Sciatic nerve (tissue), 2 donors: ENCODE measurements at places on chromosomes 16 and 17.

- peak; percentile 73 for DNase-seq
Observed at GRCh38 chr17:47205419-47205963, 3.7 kb upstream of the MYL4 start.

- no peak for DNase-seq
Observed at GRCh38 chr17:38572669-38573365, 32.9 kb downstream of the SRCIN1 start.

GRCh38 chr16:9055661-9056060, 35.8 kb upstream of the HAPSTR1 start:
- no peak for DNase-seq

DNA sequence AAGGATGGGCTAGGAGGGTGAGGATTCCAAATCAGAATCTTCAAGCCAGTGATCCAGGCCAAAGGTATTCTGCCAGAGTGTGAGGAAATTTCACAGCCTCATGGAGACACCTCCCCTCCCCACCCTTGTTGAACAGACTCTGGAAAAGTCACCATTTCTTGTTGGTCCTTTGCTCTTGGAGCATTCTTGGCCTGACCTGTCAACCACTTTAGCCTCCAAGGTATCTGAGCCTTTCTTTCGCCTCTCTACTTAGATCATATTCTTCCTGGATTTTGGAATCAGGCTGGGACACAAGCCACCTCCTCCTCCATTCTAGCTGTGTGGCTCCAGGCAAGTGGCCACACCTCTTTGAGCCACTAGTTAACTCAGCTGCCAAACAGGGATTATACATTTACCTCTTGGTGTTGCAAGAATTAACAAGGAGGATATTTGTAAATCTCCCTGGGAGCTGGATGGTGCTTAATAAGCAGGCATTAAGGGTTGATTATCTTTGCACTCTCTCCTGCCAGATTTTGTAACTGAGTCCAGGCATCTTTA, 193.5 kb downstream of the WWOX start:
- DNase-seq, result no peak

DNA sequence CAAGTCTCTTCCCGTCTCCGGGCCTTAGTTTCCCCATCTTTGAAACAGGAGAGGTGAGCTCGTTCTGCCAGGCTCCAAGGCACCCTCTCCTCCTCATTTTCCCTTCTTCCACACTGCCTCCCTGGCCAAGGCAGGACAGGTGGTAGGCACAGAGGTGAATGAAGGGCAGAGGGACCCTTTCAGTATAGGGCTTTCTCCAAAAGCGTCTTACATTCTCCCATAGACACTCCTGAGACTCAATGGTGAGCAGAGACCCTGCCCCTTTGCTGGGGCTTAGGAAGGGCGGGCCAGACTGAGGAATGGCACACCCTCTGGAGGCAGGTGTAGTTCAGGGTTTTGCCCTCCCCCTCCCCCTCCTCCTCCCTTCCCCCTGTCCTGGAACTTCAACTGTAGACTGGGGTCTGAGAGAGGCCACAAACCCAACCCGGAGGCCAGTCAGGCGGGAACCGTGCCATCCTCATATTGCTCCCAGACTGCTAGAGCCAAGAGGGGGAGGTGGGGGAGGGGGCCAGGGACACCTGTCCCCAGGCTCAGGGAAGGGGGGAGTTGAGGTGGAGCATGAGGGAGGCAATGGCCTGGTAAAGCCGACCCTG, 1.9 kb downstream of the PLEKHH3 start:
- DNase-seq, result no peak

DNA sequence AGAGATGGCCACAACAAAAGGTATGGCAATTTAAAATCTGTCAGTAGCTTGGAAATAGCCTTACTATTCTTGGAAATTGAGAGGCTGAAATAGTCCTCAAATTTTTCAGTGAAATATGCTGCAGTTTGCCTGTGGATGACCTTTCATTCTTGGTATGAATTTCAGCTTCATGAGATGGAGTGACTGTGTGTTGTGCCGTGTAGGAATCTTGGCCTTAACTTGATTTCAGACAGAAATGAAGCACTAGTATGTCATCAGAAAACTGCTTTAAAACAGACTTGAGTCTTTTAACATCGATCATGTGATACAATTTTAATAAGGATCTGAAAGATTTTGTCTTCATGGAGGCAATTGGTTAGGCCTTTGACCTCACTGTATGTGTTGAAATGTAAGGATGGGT, 247.2 kb downstream of the CNTNAP4 start:
- no peak for DNase-seq

GRCh38 chr16:67857547-67858233, 10.2 kb upstream of the CENPT start:
- DNase-seq, result no peak

- DNase-seq, result no peak
Observed at GRCh38 chr17:44272321-44272951, 4.5 kb upstream of the SLC4A1 start.

DNA sequence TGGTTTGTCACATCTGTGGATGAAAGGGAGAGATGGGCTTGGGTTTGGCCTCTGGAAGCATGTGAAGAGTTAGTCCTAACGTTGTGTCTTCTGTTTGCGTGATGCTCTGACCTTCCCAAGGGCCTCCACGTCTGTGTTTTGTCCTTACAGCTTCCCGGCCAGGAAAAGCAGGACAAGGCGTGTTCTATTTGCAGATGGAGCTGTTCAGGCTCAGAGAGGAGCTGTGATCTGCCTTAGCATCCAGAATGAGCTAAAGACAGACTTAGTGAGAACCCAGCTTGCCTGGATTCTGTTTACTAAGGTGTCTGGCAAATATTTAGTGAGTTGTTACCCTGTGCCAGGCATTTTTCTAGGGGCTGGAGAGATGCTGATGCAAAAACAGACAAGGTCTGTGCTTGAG, 282.1 kb downstream of the CBLN1 start:
- DNase-seq, result no peak

DNA sequence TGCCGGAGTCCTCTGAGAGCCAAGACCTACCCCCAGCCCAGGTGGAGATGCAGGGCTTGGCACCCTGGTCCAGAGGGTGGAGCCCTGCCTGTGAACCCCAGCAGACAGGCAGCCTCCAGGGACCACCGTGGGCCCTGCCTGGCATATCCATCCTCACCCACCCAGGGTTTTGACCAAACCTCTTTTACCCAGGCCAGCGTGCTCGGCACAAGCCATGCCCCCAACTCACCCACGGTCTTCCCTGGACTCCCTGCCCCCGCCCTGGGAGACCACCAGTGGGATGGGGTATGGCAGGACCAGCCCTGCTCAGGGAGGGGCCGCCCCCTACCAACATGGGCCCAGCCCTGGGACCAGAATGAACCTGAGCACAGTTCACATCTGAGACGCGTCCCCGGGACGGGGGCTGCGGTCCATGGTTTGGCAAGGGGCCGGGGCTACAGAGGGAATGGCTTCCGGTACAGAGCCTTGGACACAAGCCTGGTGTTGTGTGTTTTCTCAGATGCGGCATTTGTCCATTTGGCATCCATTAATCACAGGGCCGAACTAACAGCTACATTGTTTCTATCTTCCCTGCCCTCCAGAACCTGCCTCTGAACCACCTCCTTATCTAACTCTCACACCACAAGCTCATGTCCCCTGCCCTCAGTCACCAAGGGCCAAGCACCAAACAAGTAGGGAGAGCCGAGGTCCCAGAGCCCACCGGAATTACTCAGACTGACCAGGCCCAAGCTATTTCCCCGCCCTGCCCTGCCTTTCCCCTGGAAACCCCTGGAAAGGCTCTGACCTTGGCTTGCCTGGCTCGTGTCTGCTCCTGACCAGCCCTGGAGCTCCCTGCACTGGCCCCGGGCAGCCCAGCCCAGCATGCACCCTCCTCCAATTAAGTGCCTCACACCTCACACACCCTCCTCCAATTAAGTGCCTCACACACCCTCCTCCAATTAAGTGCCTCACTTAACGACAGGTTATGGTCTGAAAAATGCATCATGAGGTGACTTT, 14.1 kb downstream of the HS3ST6 start:
- DNase-seq, result no peak

GRCh38 chr17:17557796-17558195, 33.7 kb downstream of the PEMT start:
- DNase-seq, result no peak

GRCh38 chr16:47721006-47721637, 260.0 kb downstream of the PHKB start:
- no peak for DNase-seq

DNA sequence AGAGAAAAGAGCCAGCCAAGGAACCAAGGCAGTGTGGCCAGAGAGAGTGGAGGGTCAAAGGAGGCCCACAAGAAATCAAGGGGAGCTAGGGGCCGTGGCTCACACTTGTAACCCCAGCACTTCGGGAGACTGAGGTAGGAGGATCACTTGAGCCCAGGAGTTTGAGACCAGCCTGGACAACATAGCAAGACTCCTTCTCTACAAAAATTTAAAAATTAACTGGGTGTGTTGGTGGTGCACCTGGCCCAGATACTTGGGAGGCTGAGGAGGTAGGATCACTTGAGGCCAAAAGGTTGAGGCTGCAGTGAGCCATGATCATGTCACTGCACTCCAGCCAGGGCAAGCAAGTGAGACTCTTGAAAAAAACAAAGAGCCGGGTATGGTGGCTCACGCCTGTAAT, 18.9 kb upstream of the TFAP4 start:
- DNase-seq, result no peak

GRCh38 chr17:8166731-8167130, 4.0 kb upstream of the VAMP2 start:
- DNase-seq, result no peak

GRCh38 chr16:56357765-56358322, 67.5 kb downstream of the AMFR start:
- DNase-seq, result peak; percentile 53

DNA sequence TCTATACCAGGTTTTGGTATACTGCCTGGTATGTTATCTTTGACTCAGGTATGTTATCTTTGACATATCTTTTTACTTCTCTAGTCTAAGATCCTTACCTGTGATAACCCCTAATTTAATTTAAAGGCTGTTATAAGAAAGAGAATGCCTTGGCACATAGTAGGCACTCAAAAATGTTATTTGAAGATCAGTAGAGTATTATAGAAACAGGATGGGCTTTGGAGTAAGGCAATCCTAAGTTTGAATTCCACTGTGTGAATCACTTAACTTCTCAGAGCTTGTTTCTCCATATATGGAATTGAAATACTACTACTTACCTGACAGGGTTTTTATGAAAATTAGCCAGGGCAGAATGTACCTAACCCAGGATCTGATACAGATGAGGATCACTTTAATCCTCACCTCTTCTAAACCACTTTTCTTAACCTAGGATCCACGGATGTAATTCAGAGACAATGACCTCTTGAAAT, 1.2 kb downstream of the BRIP1 start:
- no peak for DNase-seq

DNA sequence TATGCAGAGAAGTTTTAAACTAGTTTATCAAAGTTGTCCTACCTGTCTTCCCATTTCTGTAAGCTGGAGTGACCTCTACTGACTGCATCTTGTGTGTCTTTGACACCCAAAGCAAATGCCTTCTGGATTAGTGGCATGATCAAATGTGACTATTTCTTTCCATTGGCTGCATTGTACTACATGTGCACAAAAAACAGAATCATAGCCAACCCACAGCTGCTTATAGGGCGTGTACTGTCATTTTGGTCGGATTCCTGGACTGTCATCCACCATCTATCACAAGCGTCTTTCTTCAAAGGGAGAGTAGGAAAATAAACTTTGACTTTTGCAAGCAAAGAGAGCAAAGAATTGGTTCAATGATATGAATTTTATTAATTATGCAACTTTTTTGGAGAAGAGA, 310.6 kb downstream of the MAP2K6 start:
- DNase-seq, result no peak

GRCh38 chr16:48560692-48561091, 49.3 kb downstream of the N4BP1 start:
- no peak for DNase-seq

DNA sequence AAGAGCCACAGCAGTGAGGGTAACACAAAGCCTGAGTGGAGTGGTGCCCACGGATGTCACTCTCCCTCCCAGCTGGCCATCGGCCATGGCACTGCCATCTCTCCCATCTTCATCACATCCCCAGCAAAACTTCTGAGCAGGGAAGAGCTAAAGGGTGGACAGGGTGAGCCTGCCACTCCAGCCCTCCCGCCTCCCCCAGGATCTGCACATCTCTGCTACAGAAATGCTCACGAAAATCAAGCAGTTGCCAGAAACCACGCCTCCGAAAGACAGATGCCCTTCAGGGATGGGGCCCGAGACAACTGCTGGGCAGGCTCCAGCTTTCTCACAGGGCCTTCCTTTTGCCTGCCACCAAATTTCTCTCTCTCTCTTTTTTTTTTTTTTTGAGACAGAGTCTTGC, 3.6 kb downstream of the GRIN2C start:
- no peak for DNase-seq

DNA sequence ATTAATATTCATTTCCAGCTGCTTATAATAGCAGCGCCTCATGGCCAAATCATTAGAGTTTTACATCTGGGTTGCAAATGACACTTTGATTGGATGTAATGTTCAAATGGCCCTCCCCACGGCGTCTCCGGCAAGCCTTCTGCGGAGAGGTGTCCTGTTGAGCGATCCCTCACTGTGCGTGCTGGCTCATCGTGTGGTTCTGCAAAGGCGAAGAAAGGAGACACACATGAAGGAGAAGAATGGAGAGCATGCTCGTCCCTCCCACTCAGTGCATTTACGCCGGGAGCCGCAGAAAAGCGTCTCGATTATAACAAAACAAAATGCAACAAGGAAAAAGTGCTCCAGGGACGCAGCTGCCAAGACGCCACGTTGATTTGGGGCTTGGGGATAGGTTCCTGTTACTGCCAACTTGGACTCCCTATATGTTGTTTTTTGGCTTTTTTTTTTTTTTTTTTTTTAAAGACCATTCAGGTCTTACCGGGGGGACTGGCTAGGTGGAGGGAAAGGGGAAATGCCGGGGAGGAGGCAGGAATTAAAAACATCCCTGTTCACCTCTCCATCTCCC, 117.6 kb downstream of the C16orf78 start:
- no peak for DNase-seq

GRCh38 chr16:50213939-50214519, 52.3 kb upstream of the ADCY7 start:
- no peak for DNase-seq

GRCh38 chr16:31504159-31504558, 4.0 kb downstream of the RUSF1 start:
- DNase-seq, result peak; percentile 18

DNA sequence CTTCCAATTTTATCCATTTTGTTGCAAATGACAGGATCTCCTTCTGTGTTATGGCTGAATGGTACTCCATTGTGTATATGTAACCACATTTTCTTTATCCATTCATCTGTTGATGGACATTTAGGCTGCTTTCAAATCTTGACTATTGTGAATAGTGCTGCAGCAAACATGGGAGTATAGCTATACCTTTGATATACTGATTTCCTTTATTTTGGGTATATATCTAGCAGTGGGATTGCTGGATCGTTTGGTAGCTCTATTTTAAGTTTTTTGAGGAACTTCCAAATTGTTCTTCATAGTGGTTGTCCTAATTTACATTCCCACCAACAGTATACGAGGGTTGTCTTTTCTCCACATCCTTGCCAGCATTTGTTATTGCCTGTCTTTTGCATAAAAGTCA, 67.8 kb downstream of the BRIP1 start:
- DNase-seq, result no peak

DNA sequence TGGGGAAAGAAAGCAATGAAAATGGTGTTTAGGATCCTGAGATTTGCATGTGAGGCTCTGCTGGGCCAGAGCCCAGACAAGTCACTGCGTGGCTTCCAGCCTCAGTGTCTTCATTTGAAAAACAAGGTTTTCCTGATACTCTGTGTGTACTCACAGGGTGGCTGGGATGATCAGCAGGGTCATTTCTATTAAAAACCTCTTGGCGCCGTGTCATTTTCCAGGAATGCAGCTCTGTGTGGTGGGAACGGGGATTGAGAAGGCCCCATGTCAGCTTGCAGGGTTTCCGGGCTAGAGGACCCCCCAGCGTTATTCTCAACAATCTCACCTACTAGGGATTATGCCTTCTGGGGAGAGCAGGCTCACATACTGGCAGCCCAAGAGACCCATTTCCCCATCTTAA, 73.5 kb downstream of the FOXL1 start:
- no peak for DNase-seq
